ENCODE measurements at places on chromosomes 3 and 15. TPM values are rescaled to one million over a fixed set of nuclear protein-coding genes. Genes with fewer than 3 reads are reported as not detected.

DNA sequence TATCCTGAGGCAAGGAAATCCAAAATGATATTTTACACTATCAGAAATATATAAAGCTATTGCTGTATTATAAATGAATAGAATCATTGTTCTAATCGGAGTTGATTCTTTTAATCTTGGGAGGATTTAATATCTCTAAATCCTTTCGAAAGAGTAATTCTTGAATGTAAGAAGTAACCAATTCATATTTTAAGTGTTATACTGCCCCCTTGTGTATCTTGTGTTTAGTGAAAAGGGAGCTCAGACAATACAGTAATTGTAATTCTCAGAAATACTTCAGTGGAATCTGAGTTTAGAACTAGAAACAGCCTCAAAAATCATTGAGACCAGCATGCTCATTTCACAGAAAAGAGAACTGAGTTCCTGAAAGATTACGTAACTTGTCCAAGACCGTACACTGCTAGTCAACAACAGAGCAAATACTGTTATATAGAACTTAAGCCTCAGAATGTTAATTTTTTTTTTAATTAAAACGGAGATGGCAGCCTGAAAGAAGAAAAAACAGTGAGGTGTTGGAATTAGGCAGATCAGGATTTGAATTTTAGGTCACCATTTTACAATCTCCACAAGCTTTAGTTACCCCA lies 42.9 kb downstream of the PLCH1 start:
- no peaks in the 10 kb centered on the region for H3K27me3 ChIP-seq
- no peak for DNase-seq
- no peak overlapping the region for H3K27ac ChIP-seq
- H3K36me3 ChIP-seq = no peaks in the 10 kb centered on the region
- no peak overlapping the region for H3K4me3 ChIP-seq

GRCh38 chr3:73787620-73788019 lies 162.9 kb upstream of the PDZRN3 start:
- no peak for DNase-seq
- no peak overlapping the region for H3K27ac ChIP-seq
- H3K4me3 ChIP-seq = no peak overlapping the region
- peaks cover 9% of the 10 kb centered on the region for H3K4me1 ChIP-seq
- H3K27me3 ChIP-seq = no peaks in the 10 kb centered on the region

VIPR1 gene
- total RNA-seq = 21.0 TPM

ALDH1A3 gene
- total RNA-seq = 14.7 TPM

OCA2 gene
- not detected for total RNA-seq

DNA sequence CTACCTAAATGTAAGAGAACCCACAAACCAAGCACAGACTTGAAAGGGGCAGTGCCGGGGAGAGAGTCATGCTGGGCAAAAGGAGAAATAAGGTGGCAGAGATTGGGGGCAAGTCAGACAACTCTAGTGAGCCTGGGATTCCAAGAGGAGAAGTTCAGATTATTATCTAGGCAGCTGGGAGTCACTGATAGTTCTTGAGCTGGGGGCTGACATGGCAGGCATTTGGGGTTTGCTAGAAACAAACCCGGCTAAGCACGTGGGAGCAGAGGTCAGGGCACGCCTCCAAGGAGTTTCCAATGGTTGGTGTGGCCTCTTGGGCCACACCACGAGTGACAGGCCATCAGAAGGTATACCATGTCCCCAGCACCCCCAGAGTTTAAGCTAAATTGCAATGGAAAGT lies 27.6 kb downstream of the SLC6A6 start:
- no peak overlapping the region for H3K4me3 ChIP-seq
- peaks cover 96% of the 10 kb centered on the region for H3K4me1 ChIP-seq
- H3K27me3 ChIP-seq = no peaks in the 10 kb centered on the region
